Cardiac muscle cell (in vitro differentiated cells and primary cell): ENCODE measurements at places on chromosomes 7 and 10. TPM values are rescaled to one million over a fixed set of nuclear protein-coding genes. Genes with fewer than 3 reads are reported as not detected.

NKX1-2 gene
- 0.33 TPM in 1 of 2 replicates, not detected in the other for total RNA-seq

DGKI gene
- total RNA-seq: 29.2 and 52.7 TPM in 2 replicates

OTUD1 gene
- 8.1 and 12.6 TPM in 2 replicates for total RNA-seq

NUDCD3 gene
- 42.6 and 44.8 TPM in 2 replicates for total RNA-seq

OGDHL gene
- 35.4 and 44.6 TPM in 2 replicates for total RNA-seq

CPA2 gene
- total RNA-seq: 0.71 and 1.9 TPM in 2 replicates

CREB5 gene
- 2.9 and 4.6 TPM in 2 replicates for total RNA-seq

- DNase-seq: no peak
Measured at GRCh38 chr7:5589819-5590595, 166.4 kb upstream of the TNRC18 start.

GRCh38 chr7:28998105-28998504 lies 40.0 kb upstream of the TRIL start:
- peak; percentile 50 for DNase-seq

DNA sequence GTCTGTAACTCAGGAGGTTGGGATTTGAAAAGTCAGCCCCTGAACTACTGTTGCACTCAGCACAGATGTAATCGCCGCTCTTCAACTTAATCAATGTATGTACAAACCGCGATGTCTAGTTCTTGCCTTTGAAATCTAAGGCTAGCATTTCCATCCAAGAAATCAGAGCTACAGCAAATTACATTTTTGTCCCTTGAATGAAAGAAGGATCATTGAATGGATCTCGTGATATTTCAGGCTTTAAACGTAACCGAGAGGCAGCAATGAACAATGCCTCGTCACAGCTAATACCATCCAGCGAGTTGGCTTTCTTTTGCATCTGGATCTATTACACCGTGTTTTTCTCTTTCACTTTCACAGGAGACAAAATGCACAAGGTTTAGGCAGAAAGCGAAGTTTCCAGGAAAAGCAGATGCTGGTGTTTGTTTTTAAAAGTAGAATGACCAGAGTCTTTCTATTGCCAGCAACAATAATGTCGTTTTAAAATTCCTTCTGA lies 5.5 kb downstream of the SKIDA1 start:
- DNase-seq: no peak

GRCh38 chr10:88918191-88918905 lies 34.2 kb downstream of the ACTA2 start:
- DNase-seq: no peak

DNA sequence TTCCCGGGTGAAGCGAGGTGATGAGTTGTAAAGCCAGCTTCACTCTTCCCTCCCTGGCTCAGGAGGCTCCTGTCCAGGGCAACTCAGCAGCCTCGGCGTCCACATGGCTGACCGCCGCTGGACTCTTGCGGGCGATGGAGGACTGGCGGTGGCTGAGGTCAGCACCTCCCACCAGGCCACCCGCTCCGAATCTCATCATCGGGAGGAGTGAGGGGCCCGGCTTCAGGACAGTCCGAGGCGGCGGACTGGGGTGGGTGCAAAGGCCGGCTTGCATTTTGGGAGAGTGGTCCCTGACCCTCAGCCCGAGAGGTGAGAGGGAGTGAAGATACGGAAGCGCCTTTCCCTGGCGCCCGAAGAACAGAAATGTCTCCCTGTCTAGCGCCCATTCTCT lies 759 bp downstream of the DNAJB12 start:
- peak; percentile 56 for DNase-seq

- no peak for DNase-seq
Measured at GRCh38 chr7:106693677-106694353, 32.9 kb upstream of the CCDC71L start.

DNA sequence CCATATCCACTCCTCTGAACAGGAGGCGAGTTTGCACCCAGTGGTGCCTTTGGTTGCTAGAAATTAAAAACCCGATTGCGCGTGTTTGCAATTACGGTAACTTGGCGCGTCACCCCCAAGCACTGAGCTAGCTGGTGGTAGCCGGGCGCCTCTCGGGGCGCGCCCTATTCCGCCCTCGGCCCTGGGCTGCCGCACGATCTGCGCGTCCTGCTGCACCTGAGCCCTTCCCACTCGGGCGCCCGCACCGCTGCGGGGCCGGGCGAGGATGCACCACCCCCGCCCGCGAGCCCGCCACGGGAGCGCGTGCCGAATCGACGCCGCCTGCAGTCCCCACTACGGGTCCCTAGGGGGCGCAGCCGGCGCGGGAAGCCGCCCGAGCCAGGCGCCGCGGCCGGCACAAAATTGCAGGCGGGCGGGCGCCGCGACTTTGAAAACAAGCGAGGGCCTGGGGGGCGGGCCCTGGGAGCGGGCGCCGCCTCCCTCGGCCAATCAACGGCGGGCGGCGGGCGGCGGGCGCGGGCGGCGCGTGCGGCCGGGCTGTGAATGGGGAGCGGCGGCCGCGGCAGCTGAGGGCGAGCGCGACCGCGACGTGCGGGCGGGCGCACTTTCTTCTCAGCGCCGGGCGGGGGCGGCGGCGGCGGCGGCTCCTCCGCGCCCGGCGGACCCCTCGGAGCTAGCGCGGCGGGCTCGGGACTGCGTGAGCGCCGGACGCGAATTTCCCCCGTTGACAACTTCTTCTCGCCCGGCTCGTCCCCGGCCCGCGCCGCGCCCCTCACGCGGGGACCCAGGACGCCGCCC lies at the start of gene SDK1:
Gene SDK1 (plus strand): TSS at position 602 of the 798 bp plus-strand sequence. CDS start 335 bp downstream, outside the sequence.
- peak; percentile 95 for DNase-seq

GRCh38 chr7:2525658-2526630 lies 6.4 kb downstream of the LFNG start:
- DNase-seq: no peak

GRCh38 chr10:6514844-6515780 lies 65.0 kb downstream of the PRKCQ start:
- no peak for DNase-seq

DNA sequence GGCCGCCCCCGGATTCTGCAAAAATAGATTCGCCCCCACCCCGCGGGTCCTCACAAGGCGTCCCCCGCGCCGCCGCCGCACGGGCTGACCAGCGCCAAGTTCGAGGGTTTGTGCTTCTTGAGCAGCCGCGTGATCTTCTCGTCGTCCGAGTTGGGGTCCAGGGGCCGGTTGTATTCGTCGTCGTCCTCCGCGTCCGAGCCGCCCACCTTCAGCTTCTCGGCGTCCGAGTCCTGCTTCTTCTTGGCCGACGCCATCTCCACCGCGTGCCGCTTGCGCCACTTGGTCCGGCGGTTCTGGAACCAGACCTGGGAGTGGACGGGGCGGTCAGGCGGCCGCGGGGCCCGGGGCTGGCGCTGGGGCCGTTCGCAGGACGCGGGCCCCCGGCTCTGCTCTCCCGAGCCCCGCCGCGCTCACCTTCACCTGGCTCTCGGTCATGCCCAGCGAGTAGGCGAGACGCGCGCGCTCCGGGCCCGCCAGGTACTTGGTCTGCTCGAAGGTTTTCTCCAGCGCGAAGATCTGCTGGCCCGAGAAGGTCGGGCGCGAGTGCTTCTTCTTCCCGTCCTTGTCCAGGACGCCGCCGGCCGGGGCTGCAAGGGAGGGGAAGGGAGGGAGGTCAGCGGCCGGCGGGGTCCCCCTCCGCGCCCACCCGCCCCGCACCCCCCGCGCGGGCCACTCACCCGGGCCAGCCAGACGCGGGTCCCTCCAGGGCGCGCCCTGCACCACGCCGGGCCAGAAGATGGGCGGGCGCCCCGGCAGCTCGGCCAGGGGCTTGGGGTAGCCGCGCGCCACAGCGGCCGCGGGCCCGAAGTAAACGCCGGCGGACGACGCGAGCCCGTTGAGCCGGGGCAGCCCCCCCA lies 853 bp downstream of the NKX6-2 start:
- DNase-seq: no peak

DNA sequence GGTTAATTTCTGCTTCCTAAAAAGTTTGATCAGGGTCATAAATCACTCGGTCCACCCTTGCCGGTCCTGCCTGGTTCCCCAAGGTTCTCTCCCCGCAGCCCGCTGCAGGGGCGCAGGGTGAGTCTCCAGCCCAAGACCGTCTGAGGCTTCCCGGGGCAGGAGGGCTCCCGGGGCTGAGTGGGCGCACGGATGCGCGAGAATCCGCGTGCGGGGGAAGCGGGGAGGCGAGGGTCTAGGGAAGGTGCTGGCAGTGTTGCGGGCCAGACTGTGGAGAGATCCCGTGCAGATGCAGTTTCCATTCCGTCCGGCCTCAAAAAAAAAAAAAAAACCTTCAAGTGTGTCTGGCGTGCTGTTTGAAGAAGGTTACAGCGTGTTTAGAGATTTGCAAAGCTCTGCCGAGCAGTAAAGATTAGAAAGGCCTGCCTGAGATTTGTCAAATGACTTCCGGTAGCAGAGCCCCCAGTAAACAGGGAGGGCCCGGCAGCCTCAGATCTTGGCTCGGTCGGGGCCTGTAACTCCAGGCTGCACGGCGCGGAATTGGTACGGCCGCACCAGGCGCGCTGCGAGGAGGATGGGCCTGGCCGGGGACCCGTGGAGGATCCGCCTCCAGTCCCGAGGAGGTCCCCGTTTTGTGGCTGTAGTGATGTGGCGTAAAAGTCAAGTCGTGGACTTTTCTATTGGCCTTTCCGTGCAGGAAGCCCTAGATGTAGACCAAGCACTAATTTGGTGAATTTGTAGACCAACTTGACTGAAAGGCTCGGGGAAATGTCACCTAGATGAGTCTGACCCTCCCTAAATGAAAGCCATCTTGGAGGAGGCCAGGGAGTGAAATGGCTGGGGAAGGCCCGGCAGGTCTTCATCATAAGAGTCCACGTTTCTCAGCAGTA lies 293.2 kb upstream of the NFE2L3 start:
- no peak for DNase-seq

GRCh38 chr7:48528646-48529045 lies 357.4 kb downstream of the ABCA13 start:
- DNase-seq: no peak

DNA sequence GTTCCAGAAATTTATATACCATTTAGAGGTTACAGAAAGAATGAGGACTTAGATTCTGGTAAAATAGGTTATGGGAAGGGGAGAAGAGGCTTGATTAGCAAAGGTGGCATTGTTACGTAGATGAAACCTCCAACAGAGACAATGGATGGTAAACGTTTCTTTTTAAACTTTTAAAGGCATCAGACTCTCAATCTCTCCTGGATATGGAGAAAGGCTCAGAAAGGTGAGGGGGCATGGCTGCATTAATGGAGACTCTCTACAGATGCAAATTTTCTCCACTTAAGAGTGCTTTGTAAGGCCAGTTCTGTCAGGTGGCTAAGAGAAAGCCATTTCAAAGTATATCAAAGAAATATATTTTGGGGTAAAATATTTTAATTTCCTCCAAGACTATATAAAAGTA lies 240.9 kb upstream of the PTER start:
- DNase-seq: no peak

DNA sequence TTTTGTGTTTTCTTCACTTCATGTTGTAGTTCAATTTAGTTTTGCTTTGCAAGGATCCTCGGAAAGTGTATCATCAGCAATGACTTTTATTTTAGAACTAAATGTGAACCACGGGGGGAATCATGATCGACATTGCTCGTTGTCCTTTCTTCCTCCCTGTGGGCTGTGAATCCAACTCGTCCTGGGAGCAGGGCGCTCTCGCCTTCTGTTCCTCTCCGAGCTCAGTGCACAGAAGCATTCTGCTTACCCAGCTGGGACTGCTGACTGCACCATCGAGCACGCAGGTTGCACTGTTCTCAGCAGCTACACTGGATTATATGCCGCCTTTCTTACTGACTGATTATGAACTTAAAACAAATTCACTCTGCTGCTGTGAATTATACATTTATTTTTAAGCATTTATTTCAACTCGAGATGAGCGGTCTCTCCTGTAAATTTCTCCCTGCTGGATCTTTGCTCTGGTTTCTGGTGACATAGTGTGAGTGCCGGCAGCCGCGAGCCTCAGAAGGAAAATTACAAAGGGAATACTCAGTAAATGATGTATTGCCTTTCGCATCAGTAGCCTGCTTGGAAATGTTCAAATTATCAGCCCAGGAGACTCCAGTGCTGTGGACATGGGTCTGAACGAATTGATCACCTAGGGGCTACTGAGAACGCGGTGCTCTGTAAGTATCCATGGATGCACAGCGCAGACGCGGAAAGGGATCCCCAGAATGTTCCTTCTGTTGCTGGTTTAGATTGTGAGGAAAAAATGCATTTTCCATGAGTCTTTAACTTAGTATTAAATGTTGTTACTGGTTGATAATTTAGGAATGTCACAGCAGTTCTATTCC lies 92.6 kb downstream of the PTPRE start:
- DNase-seq: no peak

DNA sequence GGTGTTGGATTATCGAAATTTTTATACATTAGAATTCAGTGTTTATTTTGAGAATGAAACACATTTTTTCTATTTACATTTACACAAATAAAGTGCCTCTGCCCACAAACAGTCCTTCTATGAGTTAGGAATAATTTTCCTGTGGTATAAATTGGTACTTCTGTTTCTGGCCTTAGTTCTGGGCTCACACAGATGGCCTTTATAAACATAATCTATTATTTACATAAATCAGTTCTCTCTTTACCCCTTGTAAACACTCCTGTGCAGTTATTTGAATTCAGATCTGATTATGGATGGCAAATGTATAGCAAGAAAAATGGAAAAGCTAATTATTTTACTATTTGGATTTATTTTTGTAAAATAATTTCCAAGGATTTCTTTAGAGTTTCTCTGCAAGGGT lies 143.2 kb downstream of the PRKG1 start:
- DNase-seq: no peak

- no peak for DNase-seq
Measured at GRCh38 chr7:30851651-30852307, 59.9 kb upstream of the AQP1 start.

DNA sequence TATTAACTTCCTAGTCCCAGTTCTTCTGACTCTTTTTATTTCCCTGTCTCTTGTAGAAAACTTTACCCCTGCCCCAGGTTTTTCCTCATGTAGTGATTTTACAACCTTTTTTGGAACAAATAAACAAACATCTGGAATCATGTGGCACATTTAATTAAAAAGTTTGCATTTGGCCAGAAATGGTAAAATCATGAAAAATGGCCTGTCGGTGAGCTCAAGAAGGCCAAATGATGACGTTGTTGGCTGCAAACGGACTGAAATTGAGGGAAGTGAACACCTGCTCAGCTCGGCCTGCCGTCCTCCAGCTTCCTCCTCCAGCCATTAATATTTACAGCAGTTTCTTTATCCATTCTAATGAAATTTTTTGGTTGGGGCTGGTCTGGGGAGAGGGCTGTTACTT lies 902.8 kb downstream of the LRMDA start:
- no peak for DNase-seq

DNA sequence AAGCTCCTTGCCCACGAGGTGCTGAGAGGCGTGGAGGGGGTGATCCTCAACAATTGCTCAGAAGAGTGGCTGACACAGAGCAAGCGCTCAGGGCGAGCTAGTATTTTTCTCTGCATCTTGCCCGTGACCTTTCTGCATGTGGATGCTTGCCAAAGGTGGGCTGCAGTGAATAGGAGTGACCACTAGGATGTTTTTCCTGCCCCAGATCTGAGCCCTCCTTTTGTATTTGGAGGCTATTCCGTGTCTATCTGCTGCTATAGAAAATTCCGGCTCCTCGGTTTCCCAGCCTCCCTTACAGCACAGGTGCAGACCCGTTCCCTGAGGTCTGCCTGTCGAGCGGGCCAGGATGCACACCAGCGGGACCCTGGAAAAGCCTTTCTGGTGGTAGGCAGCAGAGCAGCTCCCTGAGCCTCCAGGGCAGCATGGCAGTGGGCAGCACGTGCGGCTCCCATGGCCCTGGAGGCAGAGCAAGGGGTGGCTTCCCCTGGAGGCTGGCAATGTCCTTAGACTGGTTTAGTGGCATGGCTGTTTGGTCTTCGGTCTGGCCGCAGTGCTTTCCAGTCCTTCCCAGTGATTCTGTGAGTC lies 145.1 kb upstream of the PCBD1 start:
- no peak for DNase-seq
